GM23248 (cell line): ENCODE measurements at places on chromosomes 3 and 15.

DNA sequence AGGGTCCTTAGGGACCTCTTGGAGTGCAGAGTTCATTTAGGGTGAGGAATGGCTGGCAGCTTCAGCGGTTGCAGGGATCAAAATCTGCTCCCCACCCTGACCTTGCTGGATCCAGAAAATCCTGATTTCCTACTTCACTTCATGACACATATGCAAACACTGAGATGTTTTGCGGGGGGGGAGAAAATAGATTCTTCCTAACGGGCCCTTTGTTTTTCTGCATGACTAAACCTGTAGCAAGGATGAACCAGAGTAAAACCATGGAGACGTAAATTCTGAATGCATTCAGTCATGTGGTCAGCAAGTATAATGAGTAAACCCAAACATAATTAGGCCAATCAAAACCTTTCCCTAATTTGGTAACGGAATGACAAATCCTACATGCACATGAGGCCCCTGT, 20.0 kb upstream of the RBP1 start:
- peaks cover 4% of the 10 kb centered on the region; the same call in 1 of the 2 replicates for H3K4me1 ChIP-seq
- no peak overlapping the region for H3K27ac ChIP-seq
- no peak overlapping the region for H3K4me3 ChIP-seq
- DNase-seq, result peak; percentile 65
- no peaks in the 10 kb centered on the region for H3K36me3 ChIP-seq

DNA sequence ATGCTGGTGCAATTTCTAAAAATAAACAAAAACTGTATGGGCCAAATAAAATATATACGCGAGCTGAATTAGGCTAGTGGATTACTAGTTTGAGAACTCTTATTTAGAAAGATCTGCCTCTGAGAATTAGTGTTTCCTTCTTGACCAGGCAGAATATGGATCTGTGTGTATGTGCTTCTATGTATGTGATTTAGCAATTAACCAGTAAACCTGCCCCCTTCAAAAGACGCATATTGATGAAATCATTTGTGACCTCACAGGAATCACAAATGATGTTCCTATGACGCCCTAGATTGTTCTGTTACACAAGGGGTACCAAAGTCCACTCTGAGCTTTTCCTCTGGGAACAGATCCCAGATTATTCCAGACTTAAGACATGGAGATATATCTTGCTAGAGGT, at the start of gene TUSC7:
TUSC7 (plus strand) TSS at position 301 of the 400 bp plus-strand sequence.
- H3K36me3 ChIP-seq, result no peaks in the 10 kb centered on the region
- H3K27me3 ChIP-seq, result no peaks in the 10 kb centered on the region
- H3K4me1 ChIP-seq, result no peaks in the 10 kb centered on the region
- no peak within 1 kb of the TSS for H3K4me3 ChIP-seq
- no peak within 1 kb of the TSS for H3K27ac ChIP-seq
- DNase-seq, result no peak

DNA sequence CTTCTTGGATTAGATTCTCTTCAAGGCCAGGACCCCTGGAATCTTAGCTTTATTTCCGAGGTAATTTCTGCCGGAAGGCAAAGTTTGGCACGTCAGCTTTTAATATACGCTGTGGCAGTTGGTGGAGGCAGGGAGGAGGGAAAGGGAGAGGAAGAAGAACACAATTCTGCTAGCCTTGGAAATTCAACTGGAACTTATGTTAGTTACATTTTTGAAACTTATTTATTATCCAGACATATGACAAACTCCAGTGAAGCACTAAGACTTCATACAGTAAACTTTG, 100.1 kb upstream of the TSC22D2 start:
- no peaks in the 10 kb centered on the region for H3K36me3 ChIP-seq
- no peak for DNase-seq
- H3K4me3 ChIP-seq, result no peak overlapping the region
- no peaks in the 10 kb centered on the region for H3K27me3 ChIP-seq
- no peaks in the 10 kb centered on the region for H3K4me1 ChIP-seq

GRCh38 chr3:122916084-122916483, 111.5 kb downstream of the SEMA5B start:
- no peak overlapping the region for H3K4me3 ChIP-seq
- no peak overlapping the region for H3K27ac ChIP-seq
- peaks cover 19% of the 10 kb centered on the region for H3K27me3 ChIP-seq

GRCh38 chr3:134590766-134591165, 60.1 kb downstream of the KY start:
- no peak overlapping the region for H3K27ac ChIP-seq
- peak; percentile 28 for DNase-seq
- no peaks in the 10 kb centered on the region for H3K4me1 ChIP-seq
- no peak overlapping the region for H3K4me3 ChIP-seq
- no peaks in the 10 kb centered on the region for H3K36me3 ChIP-seq

- H3K27me3 ChIP-seq, result no peaks in the 10 kb centered on the region
- H3K4me3 ChIP-seq, result no peak overlapping the region
- H3K27ac ChIP-seq, result no peak overlapping the region
- H3K36me3 ChIP-seq, result no peaks in the 10 kb centered on the region
- no peak for DNase-seq
Observed at GRCh38 chr15:95368755-95369601, 961.5 kb upstream of the NR2F2 start.

- DNase-seq, result no peak
- H3K27ac ChIP-seq, result no peak overlapping the region
- H3K4me3 ChIP-seq, result no peak overlapping the region
- no peaks in the 10 kb centered on the region for H3K36me3 ChIP-seq
Observed at GRCh38 chr3:43023746-43024145, 44.6 kb downstream of the GASK1A start.

DNA sequence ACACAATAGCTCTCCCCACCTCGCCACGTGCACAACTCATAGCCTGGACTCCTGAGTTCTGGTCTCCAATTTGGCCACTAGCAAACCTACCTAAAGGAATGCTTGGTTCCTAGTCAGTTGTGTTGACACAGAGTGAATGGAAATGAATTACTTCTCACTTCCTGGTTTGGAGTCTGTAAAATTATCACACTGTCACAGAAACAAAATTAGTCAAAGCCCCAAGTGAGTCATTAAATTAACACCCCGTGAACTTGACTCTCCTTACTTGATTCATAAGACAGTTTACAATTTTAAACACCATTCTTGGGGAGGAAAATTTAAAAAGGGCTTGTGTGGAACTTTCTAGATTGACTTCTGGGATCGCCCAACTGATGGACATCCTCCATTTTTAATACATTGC, 276.2 kb upstream of the CTNNB1 start:
- DNase-seq, result no peak
- H3K36me3 ChIP-seq, result no peaks in the 10 kb centered on the region
- no peak overlapping the region for H3K27ac ChIP-seq
- H3K4me3 ChIP-seq, result no peak overlapping the region

DNA sequence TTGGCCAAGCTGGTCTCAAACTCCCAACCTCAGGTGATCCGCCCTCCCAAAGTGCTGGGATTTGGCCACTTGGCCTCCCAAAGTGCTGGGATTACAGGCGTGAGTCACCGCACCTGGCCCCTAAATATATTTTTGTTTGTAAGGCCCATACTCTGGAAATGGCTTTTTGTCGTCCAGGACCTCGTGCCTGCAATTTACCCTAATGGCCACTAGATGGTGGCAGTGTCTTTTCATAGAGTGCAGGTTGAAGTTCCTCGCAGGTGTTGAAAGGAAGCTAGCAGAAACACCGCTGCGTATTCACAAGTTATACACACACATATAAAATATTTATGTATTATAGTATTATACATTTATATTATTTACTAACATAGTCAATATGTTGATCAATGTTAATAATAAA, 97.2 kb downstream of the LRTM1 start:
- DNase-seq, result peak; percentile 14
- H3K4me3 ChIP-seq, result no peak overlapping the region
- H3K4me1 ChIP-seq, result peaks cover 10% of the 10 kb centered on the region; the same call in 1 of the 2 replicates
- H3K27me3 ChIP-seq, result no peaks in the 10 kb centered on the region
- no peak overlapping the region for H3K27ac ChIP-seq

DNA sequence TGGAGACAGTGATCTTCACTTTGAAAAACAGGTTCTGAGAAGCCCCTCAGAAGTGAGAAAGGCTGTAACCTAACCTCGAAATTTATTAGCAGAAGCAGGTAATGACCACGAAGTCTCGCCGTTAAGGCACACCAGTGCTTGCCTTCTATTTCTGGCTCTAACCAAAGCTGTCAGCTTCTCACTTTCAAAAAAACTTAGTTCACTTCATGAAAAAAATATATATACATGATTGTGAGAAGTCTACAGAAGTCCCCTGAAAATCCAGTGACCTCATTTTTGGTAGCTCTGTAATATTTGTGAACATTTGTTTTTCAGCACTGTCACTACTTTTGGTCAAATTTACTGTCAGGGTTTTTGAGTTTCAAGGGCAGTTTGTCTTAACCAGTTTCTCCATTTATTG, 19.1 kb upstream of the AKAP13 start:
- H3K27me3 ChIP-seq, result no peaks in the 10 kb centered on the region
- H3K4me3 ChIP-seq, result no peak overlapping the region
- H3K4me1 ChIP-seq, result peaks cover 13% of the 10 kb centered on the region
- H3K36me3 ChIP-seq, result no peaks in the 10 kb centered on the region
- H3K27ac ChIP-seq, result no peak overlapping the region
- DNase-seq, result no peak

- no peaks in the 10 kb centered on the region for H3K36me3 ChIP-seq
- H3K27me3 ChIP-seq, result no peaks in the 10 kb centered on the region
- no peak overlapping the region for H3K4me3 ChIP-seq
- no peak overlapping the region for H3K27ac ChIP-seq
- peaks cover 19% of the 10 kb centered on the region; the same call in 1 of the 2 replicates for H3K4me1 ChIP-seq
- no peak for DNase-seq
Observed at GRCh38 chr3:17359911-17360310, 382.5 kb downstream of the TBC1D5 start.

DNA sequence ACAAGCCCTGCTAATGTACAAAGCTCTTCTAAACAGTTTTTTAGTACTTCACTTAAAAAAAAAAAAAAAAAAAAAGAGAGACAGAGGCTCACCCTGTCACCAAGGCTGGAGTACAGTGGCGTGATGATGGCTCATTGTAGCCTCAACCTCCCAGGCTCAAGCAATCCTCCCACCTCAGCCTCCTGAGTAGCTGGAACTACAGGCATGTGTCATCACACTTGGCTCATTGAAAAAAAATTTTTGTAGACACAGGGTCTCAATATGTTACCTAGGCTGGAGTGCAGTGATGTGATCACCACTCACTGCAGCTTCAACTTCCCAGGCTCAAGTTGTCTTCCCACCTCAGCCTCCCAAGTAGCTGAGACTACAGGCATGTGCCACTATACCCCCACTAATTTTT, 47.6 kb upstream of the HEG1 start:
- peaks cover 25% of the 10 kb centered on the region for H3K4me1 ChIP-seq
- H3K4me3 ChIP-seq, result no peak overlapping the region
- H3K27me3 ChIP-seq, result no peaks in the 10 kb centered on the region
- H3K27ac ChIP-seq, result no peak overlapping the region
- no peak for DNase-seq
- H3K36me3 ChIP-seq, result no peaks in the 10 kb centered on the region

DNA sequence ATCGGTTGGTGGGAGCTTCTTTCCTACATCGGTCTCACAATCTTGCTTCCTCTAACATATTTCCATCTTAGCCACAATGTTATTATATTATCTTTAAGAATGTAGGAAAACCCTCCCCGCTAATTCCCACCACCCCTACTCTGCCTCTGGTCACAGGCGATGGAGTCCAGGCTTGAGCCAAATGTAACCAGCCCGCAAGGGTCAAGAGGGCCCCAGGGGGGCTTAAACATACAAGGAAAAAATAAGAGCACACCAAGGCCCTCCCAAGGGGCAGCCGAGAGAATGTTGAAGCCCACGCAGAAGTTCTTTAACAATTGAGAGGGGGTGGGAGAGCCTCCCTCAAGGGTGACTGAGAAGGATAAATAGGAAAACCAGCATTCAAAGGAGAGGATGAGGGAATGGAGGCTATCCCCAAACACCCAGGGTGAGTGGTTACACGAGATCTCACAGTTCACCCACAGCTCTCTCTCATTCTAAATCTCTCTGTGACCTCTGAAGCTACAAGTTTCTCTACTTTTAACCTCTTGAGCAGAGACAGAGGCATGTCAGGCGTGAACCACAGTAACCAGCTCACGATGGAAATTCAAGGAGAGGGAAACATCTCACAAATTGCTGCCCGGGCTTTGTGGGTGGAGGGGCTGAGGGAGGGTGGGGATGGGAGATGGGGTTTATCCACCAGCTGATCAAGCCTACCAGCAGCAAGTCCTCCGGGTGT, 31.4 kb upstream of the UACA start:
- peak overlapping the region; percentile 39 for H3K4me3 ChIP-seq
- H3K27ac ChIP-seq, result peak overlapping the region; percentile 95
- peak; percentile 63 for DNase-seq
- no peaks in the 10 kb centered on the region for H3K36me3 ChIP-seq
- H3K27me3 ChIP-seq, result no peaks in the 10 kb centered on the region

DNA sequence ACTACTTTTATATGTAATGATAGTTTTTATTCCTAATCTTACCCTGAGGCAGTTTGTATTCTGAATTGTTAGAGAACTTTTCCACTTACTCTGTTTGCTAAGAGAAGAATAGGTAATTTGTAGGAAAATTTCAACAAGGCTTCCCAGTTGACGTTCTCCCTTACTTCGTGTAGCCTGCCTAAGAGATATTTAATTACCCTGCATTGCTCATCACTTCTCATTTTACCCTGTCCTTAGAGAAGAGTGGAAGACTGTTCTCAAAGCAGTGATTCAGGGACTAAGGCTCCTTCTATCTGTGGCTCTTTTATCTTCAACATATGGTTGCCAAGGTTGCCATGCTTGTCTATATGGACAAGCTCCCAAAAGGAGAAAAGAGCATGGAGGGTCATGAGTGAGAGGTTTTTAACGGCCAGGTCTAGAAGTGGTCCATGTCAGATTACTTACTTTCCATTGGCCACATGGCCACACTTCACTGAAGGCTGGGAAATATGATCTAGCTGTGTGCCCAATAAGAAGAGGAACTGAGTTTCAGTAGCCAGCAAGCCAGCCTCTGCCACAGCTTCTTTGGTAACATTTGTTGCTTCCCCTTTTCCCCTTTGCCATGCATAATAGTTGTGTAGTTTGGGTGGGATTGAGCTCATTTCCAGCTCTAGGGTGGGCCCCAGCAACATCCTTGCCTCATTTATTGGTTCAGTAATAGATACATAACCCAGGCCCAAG, 22.1 kb downstream of the PDE8A start:
- no peak overlapping the region for H3K4me3 ChIP-seq
- H3K27me3 ChIP-seq, result no peaks in the 10 kb centered on the region
- H3K36me3 ChIP-seq, result no peaks in the 10 kb centered on the region
- no peak for DNase-seq
- no peak overlapping the region for H3K27ac ChIP-seq

- 0 out of 2 replicates have a peak, but pooled peaks cover 6% of the 10 kb centered on the region for H3K36me3 ChIP-seq
- peak overlapping the region; percentile 7; the same call in 1 of the 2 replicates for H3K27ac ChIP-seq
- peak; percentile 15 for DNase-seq
- H3K4me3 ChIP-seq, result no peak overlapping the region
- peaks cover 22% of the 10 kb centered on the region for H3K4me1 ChIP-seq
- no peaks in the 10 kb centered on the region for H3K27me3 ChIP-seq
Observed at GRCh38 chr15:25737218-25737643, 125.9 kb downstream of the ATP10A start.
